ENCODE measurements at places on chromosomes 2 and 18.

DNA sequence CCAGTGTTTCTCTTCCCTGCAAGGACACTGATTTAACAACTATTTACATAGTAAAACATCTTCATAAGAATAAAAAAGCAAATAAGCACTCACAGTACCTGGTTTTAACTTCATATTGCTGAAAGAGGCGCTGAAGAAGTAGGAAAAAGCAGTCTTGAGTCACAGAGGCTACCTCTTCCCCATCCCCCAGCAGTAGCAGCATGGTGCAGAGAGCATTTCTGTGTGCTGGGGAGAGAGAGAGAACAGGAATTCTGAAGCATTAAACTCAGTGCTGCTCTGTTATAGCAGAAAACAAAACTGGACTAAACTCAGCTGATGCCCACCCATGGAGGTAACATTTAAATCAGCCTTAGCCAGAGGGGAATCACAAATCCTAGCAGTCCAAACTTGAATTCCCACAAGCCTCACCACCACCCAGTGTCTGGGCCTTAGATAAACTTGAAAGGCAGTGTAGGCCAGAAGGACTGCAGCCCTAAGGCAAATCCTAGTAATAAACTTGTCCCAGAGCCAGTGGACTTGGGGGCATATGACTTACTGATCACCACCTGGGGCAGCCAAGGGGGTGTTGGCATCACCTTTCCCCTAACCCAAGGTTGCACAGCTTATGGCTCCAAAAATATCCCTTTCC lies 321.8 kb upstream of the CWC22 start:
- no peak for DNase-seq

DNA sequence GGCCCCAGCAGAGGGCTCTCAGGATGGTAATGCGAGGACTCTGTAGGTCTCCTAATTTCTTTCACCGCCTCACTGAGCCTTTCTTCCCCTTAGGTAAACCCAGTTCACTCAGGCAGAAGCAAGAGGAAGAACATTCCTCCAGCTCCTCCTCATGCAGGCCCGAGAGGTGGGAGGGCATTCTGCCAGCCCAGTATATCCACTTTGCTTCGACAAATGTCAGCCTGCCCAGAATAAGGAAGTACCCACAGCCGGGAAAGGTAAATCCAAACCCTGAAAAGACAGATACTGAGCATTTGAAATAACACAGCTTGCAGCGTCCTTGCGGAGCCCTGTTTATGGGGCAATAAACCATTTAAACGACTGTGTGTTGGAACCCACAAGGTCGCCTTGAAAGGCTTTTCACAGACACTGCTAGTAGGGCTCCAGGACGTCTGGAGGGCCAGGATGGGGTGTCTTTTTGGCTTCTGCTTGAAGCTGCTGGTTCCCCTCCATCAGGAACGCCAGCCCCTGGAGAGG lies 63.0 kb upstream of the STPG4 start:
- no peak for DNase-seq

- DNase-seq: no peak
Observed at GRCh38 chr2:107028661-107029060, 142.7 kb upstream of the ST6GAL2 start.

DNA sequence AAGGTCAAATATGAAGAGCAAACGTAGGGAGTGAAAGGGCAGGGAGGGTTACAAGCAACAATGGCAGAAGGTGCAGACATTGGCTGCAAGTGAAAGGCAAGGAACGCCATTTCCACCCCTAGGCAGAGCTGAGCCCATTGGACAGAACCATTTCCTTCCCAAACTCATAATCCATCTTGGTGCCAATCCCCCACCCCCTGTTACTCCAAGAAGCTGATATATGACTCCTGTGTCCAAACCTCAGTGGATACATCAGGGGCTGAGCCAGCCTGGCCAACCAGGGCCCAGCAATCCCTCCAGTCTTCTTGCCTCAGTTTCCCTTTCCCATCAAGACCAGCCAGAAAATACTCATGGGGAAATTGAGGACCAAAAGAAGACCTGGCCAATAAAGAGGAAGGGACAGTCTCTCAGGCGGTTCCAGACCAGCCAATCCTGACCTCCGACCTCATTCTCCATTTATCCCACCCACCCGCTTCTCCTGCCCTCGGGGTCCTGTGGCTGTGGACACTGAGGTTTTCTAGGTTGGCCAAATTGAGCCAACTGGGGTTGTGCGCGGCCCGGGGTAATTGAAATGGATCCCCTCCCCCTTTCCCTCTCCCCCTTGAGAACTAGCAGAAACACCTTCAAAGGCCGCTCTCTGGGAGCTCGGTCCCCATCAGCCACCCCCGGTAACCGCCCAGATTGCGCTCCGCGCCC lies 24.8 kb downstream of the TNS1 start:
- no peak for DNase-seq

DNA sequence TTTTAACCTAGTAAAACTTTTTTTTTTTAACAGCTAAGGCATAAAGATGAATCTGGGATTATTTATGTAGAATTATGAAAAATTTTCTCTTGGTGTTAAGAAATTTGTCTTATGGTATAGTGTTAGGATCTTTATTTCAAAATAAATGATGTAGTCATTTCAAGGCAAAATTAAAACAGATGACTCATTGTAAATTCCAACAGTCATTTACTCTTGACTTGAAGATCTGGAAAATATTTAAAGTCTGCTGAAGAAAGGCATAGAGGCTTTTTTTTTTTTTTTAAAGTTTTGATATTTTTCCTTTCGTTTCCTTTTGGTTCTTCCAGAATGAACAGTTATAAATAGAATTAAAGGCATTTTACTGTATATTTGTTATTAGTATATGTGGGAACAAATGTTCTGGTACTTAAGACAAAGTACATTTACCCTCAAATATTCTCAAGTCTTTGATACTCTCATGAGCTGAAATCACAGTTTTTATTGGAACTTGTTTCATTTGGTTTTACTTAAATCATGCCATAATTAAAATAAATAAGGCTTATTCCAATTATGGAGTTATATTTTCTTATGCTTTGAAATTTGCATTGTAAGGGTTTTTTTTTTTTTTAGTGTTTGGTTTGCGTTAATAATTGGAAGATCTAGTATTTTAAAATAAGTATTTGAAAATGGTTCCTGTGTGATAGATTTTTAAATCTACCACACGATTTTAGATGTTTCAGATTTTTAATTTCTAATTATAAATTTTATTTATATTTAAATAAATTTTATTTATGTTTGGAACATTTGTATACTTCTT lies 29.9 kb downstream of the GLS start:
- DNase-seq: no peak

DNA sequence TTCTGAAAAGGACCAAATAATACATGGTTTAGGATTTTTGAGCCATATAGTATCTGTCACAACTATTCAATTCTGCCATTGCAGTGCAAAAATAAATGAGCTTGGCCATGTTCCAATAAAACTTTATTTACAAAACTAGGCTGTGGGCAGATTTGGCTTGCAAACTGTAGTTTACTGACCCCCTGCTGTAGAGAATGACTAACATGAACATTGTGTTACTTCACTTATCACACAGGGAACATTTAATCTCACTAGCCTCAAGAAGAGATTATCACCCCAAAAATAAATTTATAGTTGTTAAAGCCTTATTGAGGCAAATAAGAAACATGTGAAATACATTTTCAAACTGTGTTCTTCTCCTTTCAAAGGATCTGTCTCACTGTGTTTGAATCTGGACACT lies 766.2 kb downstream of the MBD2 start:
- DNase-seq: no peak

DNA sequence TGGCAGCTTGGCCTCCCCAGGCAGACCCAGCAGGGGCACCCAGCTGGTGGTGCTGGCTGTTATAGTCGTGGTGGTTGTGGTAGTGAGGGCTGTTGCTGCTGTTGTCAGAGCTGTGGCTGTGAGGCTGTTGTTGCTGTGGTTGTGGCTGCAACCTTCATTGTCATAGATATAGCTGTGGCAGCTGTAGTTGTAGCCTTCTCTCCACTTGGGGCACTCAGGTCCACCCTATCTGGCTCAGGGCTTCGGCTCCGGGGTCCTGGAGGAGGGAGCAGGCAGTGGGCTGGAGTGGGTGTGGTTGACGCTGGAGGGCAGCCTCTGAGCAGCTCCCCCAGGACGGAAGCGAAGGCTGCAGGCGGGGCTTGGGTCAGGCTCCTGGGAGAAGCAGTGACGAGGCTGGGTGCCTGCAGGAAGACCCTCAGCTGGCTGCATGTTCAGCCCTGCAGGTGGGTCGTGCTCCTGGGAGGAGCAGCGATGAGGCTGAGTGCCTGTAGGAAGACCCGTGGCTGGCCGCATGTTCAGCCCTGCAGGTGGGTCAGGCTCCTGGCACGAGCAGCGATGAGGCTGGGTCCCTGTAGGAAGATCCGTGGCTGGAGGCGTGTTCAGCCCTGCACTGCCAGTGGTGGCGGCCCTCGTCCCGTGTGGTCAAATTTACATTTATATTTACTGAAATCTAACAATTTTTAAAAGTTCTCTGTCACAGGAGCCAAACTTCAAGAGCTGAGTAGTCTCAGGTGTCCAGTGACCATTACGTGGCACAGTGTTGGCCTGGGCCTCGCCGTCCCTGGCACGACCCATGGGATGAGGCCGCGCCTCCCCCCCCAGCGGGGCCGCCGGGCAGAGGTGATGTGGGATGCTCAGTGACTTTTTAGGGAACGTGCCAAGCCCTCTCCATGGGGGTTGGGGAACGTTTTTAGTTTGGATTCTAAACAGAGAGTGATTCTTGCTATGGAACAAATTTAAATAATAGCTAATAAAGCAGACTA lies 79.2 kb upstream of the PXDN start:
- no peak for DNase-seq

GRCh38 chr2:225614915-225615314 lies 215.4 kb downstream of the NYAP2 start:
- DNase-seq: no peak

GRCh38 chr18:45359275-45360009 lies 255.8 kb upstream of the SLC14A2 start:
- no peak for DNase-seq

- no peak for DNase-seq
Observed at GRCh38 chr2:234932591-234933168, 19.1 kb upstream of the SH3BP4 start.

GRCh38 chr2:136441979-136442714 lies 323.2 kb upstream of the THSD7B start:
- no peak for DNase-seq

GRCh38 chr2:28601616-28602015 lies 105.8 kb downstream of the PLB1 start:
- no peak for DNase-seq

DNA sequence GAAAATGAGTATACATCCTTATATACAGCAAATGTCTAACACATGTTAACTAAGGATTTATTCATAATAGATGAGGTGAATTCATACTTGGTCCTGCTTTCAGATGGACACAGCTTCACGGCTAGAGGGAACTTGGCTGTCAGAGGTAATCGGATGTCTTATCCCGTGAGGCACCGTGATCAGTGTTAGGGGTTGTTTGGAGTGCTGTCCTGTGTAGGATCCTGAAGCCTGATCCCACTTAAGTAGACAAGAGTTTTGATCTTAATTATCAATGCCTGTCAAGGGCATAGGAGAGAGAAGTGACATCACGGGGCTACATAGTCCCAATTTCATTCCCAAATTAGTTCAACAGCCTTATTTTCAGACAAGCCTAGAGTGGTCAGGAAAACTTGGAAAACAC lies 204.6 kb downstream of the RNF144A start:
- DNase-seq: no peak

DNA sequence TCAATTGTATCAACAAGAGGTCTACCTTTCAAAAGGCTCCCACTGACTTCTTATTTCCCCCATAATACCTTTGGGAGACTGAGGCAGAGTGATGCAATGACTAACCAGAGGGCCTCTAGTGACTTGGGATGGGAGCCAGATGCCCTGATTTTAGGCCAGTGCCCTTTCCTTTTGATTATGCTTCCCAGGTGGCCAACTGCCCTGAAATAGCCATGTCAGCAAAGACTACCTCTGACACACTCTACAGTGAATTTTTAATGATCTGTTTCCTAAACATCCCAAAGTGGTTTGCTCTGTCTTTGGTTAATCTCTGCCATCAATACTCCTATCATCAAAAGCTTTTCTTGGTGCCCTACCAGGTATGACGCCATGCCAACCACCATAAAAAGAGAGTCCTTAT lies 65.9 kb upstream of the ZFP36L2 start:
- DNase-seq: no peak

DNA sequence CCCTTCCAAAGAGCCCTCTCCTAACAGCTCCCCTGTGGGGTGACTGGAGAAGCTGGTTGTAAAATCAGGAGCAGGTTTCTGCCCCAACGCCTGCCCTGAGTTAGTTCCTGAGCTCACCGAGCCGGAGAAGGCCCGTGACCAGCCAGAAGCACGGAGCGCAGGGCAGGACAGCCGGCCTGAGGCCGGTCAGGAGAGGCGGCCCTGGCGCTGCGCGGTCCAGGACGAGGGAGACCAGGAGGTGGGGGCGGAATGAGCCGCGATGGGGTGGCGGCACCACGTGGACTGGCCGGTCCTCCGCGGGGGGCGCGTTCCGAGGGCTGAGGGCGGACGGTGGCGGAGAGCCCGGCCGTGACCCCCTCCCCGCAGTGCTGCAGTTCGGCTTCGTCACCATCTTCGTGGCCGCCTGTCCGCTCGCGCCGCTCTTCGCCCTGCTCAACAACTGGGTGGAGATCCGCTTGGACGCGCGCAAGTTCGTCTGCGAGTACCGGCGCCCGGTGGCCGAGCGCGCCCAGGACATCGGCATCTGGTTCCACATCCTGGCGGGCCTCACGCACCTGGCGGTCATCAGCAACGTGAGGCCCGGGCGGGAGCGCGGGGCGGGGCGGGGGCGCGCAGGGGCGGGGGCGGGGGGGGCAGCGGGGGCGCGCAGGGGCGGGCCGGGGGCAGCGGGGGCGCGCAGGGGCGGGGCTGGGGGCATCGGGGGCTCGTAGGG lies 29.0 kb downstream of the ANO7 start:
- DNase-seq: peak; percentile 47

DNA sequence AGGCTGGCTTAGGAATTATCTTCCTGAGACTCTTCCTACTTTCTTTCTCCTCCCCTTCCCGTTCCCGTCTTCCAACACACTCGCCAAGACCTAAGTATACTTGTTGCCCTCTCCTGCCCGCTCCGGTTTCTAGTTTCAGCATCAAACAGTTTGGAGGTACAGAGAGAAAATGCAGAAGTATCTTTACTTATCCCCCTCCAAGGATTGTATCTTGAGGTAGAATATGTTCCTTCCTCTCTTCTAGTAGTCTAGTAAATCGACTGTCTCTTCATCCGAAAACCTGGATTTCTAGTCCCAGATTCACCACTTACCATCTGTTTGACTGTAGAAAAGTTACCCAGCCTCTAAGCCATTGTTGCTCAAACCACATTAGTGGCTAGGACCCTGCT lies 755 bp downstream of the EIF4E2 start:
- no peak for DNase-seq

- no peak for DNase-seq
Observed at GRCh38 chr18:48095726-48096125, 165.3 kb upstream of the SMAD2 start.

- DNase-seq: no peak
Observed at GRCh38 chr2:52465287-52465686, 1302.3 kb upstream of the CHAC2 start.

- no peak for DNase-seq
Observed at GRCh38 chr2:151841047-151841424, 12.8 kb upstream of the ARL5A start.

- DNase-seq: no peak
Observed at GRCh38 chr2:159982842-159983785, 79.3 kb downstream of the PLA2R1 start.
